ENCODE measurements at places on chromosomes 5 and 9.

- DNase-seq = no peak
Measured at GRCh38 chr5:133400831-133401351, 211.4 kb downstream of the FSTL4 start.

DNA sequence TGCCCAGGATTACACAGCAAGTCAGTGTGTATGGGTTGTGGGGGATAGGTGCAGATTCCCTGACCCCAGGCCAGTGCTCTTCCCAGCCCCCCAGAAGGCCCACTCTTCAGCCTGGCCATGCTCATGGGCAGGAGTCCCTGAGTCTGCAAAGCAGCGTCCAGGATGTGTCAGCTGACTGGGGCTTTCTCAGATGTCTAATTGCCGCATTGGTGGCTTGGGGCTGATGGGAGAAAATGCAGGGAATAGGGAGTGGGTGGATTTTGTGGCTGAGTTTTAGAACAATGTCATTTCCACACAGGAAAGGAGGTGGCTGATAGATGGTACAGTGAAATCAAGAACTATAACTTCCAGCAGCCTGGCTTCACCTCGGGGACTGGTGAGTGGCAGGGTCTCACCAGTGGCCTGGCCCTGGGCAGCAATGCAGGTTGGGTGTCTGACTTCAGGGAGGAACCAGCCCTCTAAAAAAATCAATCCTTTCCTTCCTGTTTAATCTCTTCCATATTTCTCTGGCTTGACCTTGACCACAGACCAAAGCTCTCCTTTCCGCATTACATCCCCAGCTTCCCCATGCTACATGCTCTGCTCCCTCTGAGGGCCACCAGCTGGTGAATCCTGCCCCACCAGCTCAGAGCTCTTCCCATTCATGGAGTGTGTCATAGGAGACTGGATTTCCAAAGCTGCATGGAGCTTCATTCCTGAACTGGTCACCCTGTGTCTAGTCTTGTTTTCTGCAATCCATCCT, 14.2 kb downstream of the GLIPR2 start:
- DNase-seq = no peak

- no peak for DNase-seq
Measured at GRCh38 chr9:94945197-94946144, 219.0 kb downstream of the AOPEP start.

GRCh38 chr9:122122903-122123632, 30.0 kb upstream of the TTLL11 start:
- peak; percentile 44 for DNase-seq

DNA sequence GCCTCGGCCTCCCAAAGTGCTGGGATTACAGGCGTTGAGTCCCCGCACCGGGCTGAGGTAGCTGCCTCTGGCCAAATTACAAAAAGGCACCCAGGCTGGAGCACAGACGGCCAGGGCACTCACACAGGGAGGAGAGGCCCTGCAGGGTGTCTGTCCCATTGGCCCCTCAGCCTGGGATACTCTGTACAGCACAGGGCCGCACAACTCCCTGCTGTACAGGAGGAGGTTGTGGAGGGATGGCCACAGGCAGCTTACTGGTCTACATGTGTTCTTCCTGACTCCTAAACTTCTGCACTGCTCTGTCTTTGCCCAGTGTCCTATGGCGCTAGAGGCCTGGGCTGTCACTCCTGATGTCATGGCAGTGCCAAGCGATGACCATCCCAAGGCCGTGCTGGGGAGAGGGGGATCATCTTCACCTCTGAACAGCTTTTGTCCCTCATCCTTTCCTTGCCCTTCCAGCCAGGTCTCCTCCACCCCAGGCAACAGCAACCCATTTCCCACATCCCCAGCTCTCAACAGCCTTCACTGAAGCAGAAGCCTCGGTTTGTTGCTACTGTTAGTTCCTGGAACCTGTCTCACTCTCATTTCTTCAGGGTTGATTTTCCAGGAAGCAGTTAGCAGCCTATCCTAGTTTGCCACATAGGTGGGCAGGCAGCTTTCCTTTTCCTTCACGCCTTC, 1.8 kb upstream of the CNOT6 start:
- DNase-seq = no peak

- DNase-seq = no peak
Measured at GRCh38 chr5:54518818-54519508, 1.4 kb downstream of the SNX18 start.

- DNase-seq = no peak
Measured at GRCh38 chr5:136998854-136999357, 500.2 kb downstream of the SPOCK1 start.

GRCh38 chr9:97415146-97415545, 3.2 kb downstream of the TDRD7 start:
- no peak for DNase-seq

GRCh38 chr5:81171769-81172168, 61.4 kb upstream of the CKMT2 start:
- DNase-seq = no peak

DNA sequence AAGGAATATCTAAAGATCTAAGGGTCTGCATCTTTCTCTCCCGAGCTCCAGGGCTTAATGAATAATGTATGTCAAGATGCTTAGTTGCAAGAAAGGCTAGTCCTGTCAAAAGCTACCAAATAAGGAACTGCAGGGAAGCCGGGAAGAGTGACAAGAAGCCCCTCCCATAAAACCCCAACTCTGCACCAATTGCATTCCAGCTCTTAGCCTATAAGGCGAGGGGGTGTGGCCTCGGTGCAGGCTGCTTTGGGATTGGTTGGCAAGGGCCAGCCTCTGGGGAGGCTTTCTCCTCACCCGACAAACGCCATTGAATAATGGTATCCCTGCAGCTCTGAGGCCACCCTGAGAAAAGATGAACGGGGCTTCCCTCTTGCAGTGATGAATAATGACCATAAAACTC, 416.9 kb downstream of the RAB3C start:
- DNase-seq = no peak

GRCh38 chr9:110257097-110257841, 962 bp upstream of the TXN start:
- no peak for DNase-seq

GRCh38 chr9:79667817-79668436, 96.2 kb downstream of the TLE4 start:
- DNase-seq = no peak

GRCh38 chr9:77021291-77021894, 1.9 kb downstream of the FOXB2 start:
- no peak for DNase-seq
